Stimulated activated CD4-positive, alpha-beta T cell treated with anti-CD3 and anti-CD28 coated beads, TNF-alpha, amount 100 ng/mL, for 48 hours (primary cell): ENCODE measurements at places on chromosomes 11 and 22.

DNA sequence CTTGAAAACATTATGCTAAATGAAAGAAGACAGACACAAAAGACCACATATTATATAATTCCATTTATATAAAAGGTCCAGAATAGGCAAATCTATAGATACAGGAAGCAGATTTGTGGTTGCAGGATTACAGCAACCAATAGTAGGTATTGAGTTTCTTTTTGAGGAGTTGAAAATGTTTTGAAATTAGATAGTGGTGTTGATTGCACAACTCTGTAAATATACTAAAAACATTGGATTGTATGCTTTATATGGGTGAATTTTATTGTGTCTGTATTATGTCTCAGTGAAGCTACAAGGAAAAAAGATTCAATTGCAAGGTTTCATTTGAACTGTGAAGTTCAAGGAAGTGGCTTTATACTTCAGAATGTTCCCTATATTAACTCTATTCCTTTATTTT is 3.0 kb upstream of the RRAS2 start:
- no peak for DNase-seq

GRCh38 chr11:28822576-28822975 is 714.4 kb downstream of the METTL15 start:
- DNase-seq = no peak

- no peak for DNase-seq
Observed at GRCh38 chr11:32451808-32452207, 16.5 kb upstream of the WT1 start.

- DNase-seq = no peak
Observed at GRCh38 chr22:49321477-49322055, 506.1 kb downstream of the BRD1 start.

DNA sequence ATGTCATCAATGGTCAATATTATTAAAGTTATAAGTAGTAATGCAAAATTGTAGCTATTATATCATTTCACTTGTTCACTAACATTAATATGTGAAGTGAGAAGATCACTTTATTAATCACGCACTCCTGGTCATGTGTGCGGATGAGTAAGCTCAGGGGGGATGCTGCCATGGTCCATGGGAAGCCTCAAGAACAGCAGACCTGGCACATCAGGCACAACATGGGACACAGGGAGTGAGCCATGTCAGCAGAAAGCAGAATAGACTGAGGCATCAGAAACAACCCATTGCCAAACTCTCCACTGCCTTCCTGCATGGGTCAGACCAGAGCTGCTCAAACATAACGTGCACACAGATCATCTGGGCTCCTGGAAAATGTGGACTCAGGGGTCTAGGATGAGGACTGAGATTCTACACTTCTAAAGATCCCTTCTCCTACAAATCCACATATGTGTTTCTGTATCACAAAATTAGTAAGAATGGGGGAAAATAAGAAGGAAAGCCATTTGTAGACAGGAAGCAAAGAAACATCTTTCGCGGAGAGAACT is 63.8 kb upstream of the VPREB1 start:
- no peak for DNase-seq

GRCh38 chr22:21564411-21564810 is 3.1 kb upstream of the UBE2L3 start:
- DNase-seq = no peak

DNA sequence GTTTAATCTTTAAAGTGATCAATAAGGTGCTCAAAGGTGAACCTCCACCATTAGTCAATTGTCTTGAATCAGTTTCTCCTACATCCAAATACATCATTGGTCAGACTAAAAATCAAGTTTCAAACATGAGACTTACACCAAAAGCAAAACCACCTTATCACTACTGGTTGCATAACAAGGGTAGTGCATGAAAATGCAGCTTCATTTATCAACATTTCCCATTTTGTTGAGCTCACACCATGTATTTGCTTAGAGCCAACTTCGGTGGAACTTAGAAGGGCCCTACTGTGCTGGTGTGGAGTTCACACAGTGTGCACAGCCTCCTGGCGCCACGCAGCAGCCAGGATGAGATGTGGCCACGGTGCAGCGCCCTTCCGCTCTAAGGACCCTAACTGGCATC is 23.1 kb upstream of the PHLDA2 start:
- DNase-seq = no peak

- no peak for DNase-seq
Observed at GRCh38 chr22:40813912-40814315, 5.2 kb downstream of the SLC25A17 start.

- no peak for DNase-seq
Observed at GRCh38 chr22:42371099-42371498, 61.1 kb downstream of the NFAM1 start.

DNA sequence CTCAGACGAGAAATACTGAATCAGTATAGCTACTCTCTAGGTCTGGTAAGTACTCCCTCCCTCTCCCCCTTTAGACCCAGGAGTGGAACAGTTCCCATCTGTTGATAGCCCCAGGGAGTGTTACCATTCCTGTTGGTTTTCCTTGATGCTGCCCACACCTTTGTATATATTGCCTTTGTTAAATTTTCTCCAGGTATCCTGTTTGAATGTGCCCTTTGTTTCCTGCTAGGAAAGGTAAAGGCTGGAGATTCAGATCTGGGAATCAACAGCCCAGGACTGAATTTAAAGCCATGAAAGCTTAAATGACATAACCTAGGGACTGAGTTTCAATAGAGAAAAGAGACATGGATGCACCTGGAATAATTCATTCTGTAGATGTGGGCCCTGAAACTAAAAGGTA is 68.3 kb downstream of the CCDC83 start:
- no peak for DNase-seq

GRCh38 chr11:67606492-67607295 is at the start of gene NDUFV1:
Gene NDUFV1 (plus strand): TSS chr11:67606936. CDS start chr11:67607005, 69 bp downstream.
- DNase-seq = peak; percentile 93

GRCh38 chr11:4095509-4096230 is 1.1 kb downstream of the RRM1 start:
- no peak for DNase-seq

DNA sequence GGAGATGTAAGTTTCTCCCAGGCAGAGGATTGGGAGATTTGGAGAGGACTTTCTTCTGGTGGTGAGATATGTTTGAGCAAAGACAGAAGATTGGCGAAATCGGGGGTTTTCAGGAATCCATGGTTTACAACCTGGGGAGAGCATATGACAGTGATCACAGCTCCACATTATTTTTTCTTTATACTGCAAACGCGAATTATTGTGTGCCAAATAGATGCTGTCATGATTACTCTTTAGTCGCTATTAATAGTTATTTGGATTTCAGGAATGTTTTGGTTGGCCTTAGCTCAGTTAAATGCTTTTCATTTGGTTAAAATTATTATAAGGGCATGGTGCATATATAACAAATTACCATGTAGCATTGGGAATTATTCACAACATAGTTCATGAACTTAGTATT is 15.2 kb downstream of the ATXN10 start:
- DNase-seq = no peak

DNA sequence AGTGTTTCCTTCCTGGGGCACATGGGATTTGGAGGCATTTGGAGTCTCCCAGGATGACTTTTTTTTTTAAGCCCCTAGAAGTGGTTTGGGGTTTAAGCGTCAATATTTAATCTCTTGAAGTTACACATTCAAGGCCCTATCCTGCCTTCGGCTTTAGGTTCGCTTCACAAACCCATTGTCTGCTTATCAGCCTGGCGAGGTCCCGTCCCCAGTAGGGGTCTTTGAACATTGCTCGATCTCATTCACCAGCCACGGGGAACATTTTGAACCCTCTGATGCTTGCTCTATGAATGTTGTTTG is 75.9 kb downstream of the KCNQ1 start:
- DNase-seq = no peak

DNA sequence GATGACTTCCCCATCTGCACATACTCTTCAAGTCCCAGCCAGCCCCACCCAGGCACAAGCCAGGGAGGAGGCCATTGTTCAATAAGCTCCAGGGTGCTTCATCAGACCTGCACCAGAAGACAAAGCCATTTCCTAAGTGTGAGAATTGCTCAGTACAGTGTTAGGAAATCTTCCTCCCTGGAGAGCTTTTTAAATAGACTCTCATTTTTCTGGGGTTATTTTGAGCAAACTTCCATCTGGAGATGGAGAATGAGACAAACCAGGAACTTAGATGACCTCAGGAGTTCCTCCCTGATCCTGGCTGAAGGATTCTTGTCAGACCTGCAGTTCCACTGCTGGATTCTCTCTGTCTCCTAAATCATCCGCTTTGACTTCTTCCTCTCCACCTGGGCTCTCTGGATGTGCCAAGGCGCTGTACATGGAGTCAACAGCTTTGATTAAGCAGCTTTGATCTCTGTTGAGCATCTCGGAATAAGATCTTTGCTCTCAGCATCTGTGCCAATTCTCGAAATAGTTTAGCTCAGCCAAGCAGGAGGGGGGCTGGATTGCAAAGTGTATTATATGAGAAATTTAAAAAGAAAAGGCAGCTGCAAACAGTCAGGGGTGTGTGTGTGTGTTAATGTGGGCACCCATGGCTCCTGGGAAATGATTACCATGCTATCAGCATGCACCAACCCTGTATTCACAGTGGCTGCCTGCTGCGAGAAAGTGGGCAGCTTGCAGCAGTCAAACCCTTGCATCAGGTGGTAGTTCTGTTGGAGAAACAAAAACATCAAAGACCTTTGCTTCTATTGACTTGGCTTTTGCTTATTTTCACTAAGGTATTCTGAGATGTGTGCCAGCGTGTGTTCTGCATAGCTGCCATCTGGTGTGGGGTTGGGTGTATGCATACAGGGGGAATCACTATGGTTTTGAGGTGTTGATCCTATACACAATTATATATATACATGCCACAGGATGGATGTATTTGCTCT is 70.2 kb upstream of the NAV2 start:
- DNase-seq = no peak

GRCh38 chr11:67059671-67060070 is 3.0 kb downstream of the RHOD start:
- DNase-seq = no peak

DNA sequence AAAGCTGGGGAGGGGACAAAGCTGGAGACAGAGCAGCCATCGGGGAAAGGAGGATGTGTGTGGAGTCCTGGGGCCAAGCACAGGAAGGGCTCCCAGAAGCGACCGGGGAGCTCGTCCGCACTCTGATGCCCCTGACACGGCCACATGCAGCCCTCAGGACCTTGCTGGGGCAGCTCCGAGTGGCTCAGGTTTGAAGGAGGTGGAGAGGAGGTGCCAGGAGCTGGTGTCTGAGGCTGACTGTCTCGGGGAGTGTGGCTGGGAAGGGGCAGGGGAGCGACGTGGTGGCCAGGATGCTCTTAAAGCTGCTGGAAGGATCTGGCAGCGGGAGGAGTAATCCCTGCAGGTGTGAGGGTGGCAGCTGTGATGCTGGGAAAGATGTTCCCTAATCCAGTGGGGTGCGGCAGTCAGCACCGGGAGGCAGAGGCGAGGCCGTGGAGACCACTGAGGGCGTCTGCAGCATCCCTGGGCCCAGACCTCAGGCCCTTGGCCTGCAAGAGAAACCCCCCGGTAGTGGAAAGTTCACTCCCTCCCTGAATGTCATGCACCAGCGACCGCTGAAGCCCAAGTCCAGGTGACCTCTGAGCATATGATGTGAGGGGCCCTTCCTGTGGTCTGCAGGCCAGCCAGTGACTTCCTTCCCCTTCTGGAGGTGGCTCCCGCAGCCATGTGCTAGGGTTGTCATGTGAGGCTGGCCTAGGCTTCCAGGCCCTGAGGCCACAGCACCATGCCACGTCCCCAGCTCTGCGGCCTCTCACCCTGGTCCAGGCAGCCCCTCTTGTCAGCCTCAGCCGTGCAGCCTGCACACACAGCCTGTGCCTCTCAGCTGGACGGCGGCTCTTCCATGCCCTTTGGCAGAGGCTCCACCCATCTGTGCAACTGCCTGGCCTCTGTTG is 17.2 kb upstream of the CTSD start:
- no peak for DNase-seq

DNA sequence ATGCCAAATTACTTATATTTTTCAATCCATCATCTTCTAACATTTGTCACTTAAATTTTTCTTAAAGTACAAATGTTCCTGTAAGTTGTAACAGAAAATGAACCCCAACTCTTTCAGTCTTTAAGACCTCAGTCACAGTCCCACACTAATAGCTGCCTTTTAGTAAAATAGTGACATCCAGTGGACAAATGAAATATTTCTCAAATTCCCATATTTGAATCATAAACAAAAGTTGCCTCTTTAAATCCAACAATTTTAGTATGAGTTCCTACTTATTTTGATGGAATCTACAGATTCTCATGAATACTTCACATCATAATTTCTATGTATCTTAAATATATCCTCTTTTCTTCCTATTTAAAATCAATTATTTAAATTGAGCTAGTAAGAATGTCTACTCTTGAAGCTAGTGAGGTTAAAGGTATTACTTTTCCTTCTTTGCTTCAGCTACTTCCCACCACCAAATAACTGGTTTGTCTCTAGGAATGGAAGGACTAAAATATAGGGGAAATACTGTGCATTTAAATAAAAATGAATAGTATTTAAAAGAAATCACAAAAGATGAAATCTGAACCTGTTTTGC is 9.2 kb downstream of the LIN7C start:
- no peak for DNase-seq
